T-helper 17 cell (primary cell): ENCODE measurements at places on chromosomes 5 and 9.

- H3K27ac ChIP-seq, result no peak overlapping the region
- no peaks in the 10 kb centered on the region for H3K4me1 ChIP-seq
- no peak for DNase-seq
- H3K36me3 ChIP-seq, result peaks cover 2% of the 10 kb centered on the region
Measured at GRCh38 chr5:33877449-33877848, 14.3 kb downstream of the ADAMTS12 start.

- peaks cover 3% of the 10 kb centered on the region for H3K4me1 ChIP-seq
- H3K27me3 ChIP-seq, result peaks cover 62% of the 10 kb centered on the region
- H3K4me3 ChIP-seq, result no peak overlapping the region
- H3K27ac ChIP-seq, result no peak overlapping the region
Measured at GRCh38 chr5:61307191-61307590, 24.9 kb upstream of the ZSWIM6 start.

DNA sequence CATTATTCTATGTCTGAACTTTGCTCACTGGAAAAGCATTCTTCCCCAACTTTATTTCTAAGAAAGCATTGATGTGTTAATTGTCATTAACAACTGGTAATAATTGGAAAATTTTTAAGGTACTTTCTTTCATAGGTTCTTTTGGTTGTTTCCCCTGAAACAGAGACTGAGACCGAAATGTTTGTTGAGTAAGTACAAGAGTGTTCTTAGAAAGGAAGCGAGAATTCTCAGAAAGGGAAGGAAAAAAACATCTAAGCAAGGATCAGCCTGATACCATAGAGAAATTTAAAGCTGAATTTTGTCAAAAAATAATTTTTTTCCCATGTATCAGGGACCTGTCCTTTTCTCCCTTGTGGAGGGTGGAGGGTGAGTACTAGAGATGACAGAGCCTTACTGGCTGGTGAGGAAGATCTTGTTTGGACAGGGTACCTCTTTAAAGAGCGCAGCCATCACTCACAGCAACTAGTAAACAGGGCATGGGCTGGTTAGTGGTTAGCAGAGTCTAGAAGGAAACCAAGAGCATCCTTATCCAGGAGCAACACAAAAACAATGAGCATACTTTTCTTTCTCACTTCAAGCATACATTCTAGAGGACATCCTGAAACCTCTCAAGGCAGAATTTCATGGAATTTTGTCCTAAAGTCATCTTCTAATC lies 898.5 kb downstream of the DNAH5 start:
- DNase-seq, result no peak
- no peaks in the 10 kb centered on the region for H3K27me3 ChIP-seq
- H3K27ac ChIP-seq, result no peak overlapping the region
- H3K36me3 ChIP-seq, result no peaks in the 10 kb centered on the region
- H3K4me1 ChIP-seq, result no peaks in the 10 kb centered on the region

DNA sequence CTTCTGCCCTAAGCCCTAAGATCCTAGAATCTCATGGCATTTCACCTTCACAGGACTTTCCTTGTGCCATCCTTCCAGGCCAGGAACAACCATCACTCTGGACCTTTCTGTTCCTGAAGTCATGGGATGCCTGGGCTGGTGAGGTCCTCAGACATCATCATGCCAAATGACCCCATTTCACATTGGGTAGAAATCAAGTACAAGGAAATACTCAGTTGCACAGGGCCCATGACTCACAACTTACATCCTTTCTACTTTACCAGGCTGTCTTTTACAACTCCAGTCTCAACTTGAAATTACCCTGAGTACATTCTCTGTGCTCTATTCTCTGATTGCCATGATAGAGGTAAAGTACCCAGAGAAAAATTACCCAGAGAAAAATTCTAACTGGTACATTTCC lies 167.1 kb downstream of the PIK3R1 start:
- H3K36me3 ChIP-seq, result no peaks in the 10 kb centered on the region
- peaks cover 33% of the 10 kb centered on the region for H3K4me1 ChIP-seq
- H3K4me3 ChIP-seq, result no peak overlapping the region
- H3K27ac ChIP-seq, result peak overlapping the region; percentile 17
- no peak for DNase-seq
